ENCODE measurements at places on chromosomes 2 and 18.

GRCh38 chr2:191250400-191250799 is 5.2 kb downstream of the MYO1B start:
- DNase-seq = no peak

DNA sequence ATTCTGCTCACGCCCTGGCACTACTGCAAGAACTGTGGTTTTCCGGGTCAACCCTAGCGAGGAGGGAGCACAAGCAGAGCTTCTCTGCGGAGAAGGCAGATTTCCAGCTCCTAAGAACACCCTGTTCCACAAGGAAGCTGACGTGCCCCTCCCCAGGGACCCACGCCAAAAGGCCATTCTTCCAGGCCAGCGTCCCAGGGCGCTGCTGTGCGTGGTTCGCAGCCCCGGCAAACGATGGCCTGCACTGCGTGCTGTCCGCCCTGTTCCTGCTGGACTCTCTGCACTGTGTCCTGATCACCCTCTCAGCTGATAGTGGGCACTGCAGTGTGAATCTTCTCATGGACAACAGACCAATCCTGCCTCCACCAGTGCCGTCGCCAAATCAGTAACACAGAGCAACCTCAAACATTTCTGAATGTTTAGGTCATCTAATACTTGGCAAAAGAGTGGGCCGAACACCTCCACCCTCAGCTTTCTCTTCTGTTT is 49.1 kb downstream of the ADI1 start:
- DNase-seq = peak; percentile 76

- no peak for DNase-seq
These were observed 79.0 kb upstream of the ID2 start for GRCh38 chr2:8602809-8603208.

- no peak for DNase-seq
These were observed 3.6 kb downstream of the CNOT11 start for GRCh38 chr2:101256316-101256715.

DNA sequence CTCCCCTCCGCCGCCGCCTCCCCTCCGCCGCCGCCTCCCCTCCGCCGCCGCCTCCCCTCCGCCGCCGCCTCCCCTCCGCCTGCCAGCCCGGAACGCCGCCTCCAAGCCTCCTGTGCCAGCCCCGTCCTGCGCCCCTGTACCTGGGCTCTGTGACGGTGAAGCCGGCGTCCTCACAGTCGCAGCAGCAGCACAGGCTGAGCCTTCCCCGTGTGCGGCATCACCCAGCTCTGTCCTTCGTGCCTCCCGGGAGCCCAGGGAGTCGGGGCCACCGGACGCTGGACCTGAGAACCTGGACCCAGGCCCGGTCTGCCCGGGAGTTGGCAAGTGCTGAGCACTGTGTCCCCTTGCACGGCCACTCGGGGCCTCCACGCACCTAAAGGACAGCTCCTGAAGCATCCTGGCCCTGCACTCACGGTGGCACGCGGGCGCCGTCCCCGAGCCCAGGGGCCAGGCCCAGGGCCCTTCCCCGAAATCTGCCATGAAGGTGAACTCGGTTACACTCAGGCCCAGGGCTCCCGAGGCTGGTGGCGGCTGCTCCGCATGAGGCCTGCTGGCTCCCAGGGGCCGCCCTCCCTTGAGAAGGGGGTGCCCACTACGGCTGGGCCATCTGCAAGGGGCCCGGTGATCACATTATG is 32.9 kb downstream of the RTP5 start:
- no peak for DNase-seq

DNA sequence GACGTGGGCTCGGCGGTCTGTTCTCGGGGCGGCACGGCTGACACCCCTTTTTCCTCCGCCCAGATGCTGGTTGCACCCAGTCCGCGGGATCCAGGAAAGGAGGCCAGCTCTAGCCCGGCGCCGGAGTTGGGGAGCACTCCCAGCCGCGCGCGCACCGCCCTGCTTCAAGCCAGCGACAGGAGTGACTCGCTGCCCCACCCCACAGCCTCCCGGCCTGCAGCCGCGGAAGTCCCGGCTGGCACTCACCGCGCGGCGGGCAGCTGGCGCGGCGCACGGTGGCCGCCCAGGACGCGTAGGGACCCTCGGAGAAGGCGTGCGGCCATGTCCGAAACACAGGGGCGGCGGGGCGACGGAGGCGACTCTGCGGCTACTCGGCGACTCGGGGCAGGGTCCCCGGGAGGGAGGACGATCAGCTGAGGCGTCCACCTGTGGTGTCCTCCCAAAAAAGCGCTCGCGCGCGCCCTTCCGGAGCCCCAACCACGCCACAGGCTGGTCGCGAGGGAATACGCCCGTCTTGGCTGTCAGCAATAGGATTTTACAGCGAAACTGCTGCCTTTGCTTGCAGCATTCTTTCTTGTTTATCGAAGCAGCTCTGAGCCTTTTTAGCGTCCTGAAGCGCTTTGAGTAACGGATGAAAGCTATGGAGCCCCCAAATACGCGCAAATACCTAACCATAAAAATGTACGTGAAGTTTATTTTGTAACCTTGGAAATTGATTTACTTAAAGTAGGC is at the start of gene ACADL:
Gene ACADL (minus strand): TSS at position 507 of the 732 bp plus-strand sequence. CDS start 184 bp downstream, at position 323.
- DNase-seq = no peak

DNA sequence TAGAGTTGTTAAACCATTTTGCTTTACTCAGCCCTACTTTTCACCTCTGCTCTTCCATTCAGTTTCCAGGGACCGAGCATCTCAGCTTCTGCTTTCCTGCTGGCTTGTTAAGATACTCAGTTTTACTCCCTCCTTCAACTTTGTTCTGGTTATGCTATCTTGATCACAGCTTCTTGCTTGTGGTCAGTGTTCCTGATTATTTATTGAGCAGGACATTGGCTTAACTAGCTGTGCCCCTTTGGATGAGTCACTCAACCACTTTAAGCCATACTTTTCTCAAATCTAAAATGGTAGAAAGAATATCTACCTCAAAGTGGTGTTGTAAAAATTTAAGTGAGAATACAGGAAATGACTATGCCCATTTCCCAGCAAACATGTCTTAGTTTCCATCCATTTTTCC is 124.0 kb downstream of the KYNU start:
- no peak for DNase-seq

- peak; percentile 4 for DNase-seq
These were observed 24.8 kb upstream of the RPE start for GRCh38 chr2:209977386-209978239.

- DNase-seq = no peak
These were observed 21.2 kb upstream of the LAPTM4A start for GRCh38 chr2:20072436-20073158.

GRCh38 chr18:52826994-52827393 is 487.0 kb downstream of the DCC start:
- DNase-seq = no peak

DNA sequence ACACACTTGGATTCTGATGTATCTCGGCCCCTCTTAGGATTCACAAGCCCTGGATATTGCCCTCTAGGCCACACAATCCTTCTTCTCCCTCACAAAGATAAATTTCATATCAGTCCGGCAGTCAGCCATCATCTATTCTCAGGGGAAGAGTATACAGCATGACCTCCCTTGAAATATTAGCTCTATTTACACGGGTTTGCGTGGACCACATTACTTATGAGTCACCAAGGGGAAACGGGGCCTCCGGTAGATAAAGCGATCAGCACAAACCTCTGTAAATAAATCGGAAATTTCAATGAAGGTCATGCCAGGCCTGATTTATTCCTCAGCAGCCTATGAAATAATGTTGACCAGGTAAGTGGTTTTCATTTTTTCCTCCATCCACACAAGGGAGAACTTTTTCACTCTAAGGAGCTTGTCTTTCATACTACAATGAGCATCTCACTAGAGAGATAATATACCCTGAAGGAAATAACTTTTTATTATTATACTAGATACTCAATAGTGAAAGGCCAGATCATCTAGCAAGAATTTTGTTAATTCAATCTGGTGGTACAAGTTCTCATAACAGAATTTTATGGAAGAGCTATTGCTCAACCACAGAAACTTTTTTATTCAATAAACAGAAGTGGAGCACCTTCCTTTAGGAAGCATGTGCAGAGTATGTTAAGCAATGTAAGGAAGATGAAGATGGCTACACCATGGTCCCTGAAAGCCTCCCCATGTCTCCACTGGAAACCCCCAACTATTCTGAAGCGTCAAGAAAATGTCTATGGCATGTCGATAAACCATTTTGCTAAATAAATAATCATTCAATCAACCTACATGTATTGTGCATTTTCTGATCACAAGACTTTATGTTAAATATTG is 125.2 kb upstream of the PIK3C3 start:
- no peak for DNase-seq

GRCh38 chr2:45918463-45919159 is 267.1 kb downstream of the PRKCE start:
- DNase-seq = no peak

DNA sequence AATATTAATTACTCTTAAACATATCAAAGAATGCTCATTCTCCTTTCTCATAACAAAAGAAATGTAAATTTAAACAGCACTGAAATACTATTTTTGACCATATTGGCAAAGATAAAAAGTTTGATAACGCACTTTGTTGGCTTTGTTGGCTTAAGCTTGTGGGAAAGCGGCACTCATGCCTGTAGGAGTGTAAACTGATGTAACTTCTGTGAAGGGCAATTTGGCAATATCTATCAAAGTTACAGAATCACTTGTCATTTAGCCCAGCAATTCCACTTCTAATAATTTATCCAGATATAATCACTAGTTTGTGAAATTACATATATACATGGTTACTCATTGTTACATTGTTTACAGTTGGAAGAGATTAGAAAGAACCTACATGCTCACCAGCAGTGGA is 311.8 kb upstream of the STON1 start:
- no peak for DNase-seq

GRCh38 chr2:147867050-147867449 is 22.2 kb downstream of the ACVR2A start:
- DNase-seq = no peak

DNA sequence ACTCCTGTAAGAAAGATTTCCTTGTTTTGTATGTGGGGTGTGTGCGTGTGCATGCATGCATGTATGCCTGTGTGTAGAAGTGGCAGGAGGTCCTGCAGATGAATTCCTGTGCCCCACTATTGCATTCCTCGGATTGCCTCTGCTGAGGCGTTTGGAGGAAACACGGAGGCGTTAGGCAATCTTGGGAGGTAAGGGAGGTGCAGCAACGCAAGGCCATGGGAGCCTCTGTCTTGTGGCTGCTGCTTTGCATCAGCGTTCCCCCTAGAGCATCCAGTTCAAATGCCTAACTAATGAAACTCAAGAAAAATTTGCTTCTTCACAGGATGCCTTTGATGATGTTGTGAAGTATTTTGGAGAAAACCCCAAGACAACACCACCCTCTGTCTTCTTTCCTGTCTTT is 80.0 kb downstream of the PRPF40A start:
- no peak for DNase-seq

GRCh38 chr2:84879584-84880394 is 1.1 kb downstream of the TRABD2A start:
- DNase-seq = no peak

DNA sequence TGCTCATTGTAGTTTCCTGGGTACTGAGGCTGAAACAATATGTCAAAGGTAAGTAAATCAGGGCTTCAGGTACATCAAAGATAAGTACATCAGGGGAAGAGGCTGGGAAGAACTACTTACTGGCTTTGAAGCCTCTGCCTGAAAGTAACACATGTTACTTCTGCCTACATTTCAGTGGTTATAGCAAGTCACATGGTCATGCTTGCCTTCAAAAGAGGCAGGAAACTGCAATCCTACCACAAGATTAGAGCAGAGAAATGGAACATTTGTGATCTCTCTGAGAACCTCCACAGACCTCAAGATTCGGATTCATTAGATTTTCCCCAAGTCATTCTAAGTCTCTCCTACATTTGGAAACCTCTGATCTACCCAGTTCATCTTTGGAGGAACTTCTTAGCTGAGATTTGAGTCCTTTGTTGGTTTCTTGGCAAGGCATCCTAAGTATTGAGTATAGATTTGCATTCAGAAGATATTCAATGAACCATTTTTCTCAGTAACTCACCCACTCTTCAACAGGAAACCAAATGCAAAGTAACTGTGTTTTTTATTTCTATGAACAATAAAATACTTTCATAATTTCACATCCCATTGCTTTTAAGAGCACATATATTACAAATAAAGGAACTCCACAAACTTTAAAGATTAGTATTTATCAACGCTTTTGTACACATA is 48.5 kb upstream of the CCDC195 start:
- no peak for DNase-seq

GRCh38 chr2:11856095-11856494 is 109.7 kb downstream of the LPIN1 start:
- DNase-seq = no peak

DNA sequence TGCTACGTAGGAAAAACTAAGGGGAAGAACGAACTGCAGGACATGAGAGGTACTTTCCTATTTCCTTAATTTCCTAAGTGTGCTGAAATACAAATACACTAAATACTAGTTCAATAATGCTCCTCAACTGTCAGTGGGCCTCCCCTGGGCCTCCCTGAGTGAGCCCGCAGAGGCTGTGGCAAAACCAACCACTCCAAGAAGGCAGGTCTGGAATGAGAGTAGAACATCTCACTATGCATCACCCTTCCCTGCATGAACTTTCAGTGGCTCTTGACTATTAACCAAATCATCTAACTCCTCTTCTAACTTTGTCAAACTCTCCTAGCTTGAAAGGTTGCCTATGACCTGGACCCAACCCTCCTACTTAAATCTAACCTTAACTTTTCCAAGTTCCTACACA is 84.6 kb downstream of the THADA start:
- no peak for DNase-seq

DNA sequence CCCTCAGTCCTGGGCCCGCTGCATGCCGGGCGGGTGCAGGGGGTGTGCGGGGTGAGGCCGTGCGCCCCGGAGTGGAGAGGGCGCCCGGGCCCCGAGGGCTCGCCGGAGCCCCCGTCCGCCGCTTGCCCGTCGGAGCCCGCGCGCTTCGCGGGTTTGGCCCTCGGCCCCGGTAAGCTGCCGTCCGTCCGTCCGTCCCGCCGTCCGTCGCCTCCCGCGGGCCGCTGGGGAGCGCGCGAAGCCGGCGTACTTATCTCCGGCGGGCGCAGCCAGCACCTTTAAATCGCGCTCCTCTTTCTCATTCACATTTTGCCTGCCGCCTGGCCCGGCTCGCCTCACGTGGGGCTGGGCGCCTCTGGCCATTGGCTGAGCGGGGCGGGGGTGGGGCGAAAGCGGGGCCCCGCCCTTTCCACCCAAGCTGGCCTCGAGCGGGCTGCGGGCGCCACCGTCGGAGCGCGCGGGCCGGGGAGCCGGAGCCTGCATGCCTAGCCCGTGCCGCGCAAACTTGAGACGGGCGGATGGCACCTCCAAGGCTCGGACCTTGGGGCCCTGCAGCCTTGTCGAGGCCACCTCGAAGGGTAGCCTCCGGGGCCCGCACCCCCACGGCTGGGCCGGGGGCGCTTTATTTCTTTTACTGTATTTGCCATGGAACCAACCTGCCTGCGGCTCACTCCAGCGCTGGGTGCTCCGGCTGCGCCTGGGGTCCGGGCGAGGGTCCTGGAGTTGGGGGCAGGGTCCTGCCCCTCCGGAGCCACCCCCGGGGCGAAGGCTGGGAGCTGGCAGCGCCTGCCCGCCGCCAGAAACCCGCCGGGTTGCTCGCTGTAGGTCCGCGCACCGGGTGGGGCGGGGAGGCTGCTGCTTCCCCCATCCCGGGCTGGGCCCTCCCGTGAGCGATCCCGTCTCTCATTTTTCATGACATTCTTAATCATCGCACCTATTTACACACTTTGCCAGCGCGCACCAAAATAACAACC is at the start of gene GBX2:
Gene GBX2 (minus strand): TSS at position 277 of the 971 bp plus-strand sequence. CDS start 415 bp downstream, outside the sequence.
- DNase-seq = no peak

- no peak for DNase-seq
These were observed 19.9 kb downstream of the FHL2 start for GRCh38 chr2:105378921-105379383.

All from AG04450 (cell line).